ENCODE measurements at places on chromosomes 5 and 9. TPM values are rescaled to one million over a fixed set of nuclear protein-coding genes. Genes with fewer than 3 reads are reported as not detected.

The FIBCD1 gene
- total RNA-seq = 1.5 TPM

The CCDC152 gene
- 1.6 TPM for total RNA-seq

The SPINK6 gene
- 15.6 TPM for total RNA-seq

The OTP gene
- total RNA-seq = not detected

The YIPF5 gene
- 130 TPM for total RNA-seq

The CREB3 gene
- total RNA-seq = 79.1 TPM

The PCDHGA4 gene
- total RNA-seq = 4.5 TPM

The LMX1B gene
- total RNA-seq = not detected

The LHX6 gene
- total RNA-seq = not detected

The ESM1 gene
- total RNA-seq = 0.57 TPM

The DMRTA1 gene
- total RNA-seq = 0.28 TPM
